ENCODE measurements at places on chromosomes 6 and 20. TPM values are rescaled to one million over a fixed set of nuclear protein-coding genes. Genes with fewer than 3 reads are reported as not detected.

OLIG3 gene
- total RNA-seq = not detected

GRCh38 chr6:39137245-39137644 lies 22.3 kb upstream of the SAYSD1 start:
- ATAC-seq = no peak

HLA-DQB1 gene
- total RNA-seq = 1.0 TPM

DNA sequence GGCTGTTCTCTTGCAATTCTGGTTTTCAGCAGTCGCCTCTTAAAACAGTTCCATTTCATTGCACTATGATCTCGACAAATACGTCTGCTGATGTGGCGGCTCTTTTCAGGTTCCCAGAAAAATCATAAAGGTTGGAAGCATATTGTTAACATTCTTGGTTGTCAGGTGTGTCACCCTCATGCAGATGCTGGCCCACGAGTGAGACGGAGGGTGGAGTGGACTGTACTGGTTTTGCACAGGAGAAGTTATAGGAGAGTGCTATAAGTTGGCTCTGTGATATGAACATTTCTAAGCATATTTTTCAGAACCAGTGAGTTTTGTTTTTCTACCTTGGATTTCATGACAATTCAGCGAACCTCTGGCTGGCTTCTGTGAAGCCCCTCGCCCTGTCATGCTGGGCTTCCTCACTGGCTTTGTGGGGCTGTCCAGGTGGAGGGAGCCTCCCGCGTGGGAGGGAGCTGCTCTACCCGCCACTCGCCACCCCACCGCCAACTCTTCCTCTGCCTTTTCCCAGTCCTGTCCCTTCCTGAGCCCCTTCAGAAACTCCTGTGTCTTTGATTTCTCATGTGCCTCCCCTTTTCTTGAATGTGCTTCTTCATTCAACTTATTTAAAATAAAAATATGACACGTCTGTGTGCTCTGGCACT lies 10.6 kb downstream of the IRF4 start:
- no peak for ATAC-seq

Measured in gastroesophageal sphincter (tissue), 4 donors.